ENCODE measurements at places on chromosomes 4 and X.

- DNase-seq: no peak
These were observed 146.5 kb downstream of the AFAP1 start for GRCh38 chr4:7793186-7793585.

- DNase-seq: no peak
These were observed 141.4 kb downstream of the TET2 start for GRCh38 chr4:105288121-105288520.

GRCh38 chr4:3301450-3302172 is 8.8 kb downstream of the RGS12 start:
- DNase-seq: no peak

GRCh38 chr4:43242606-43243005 is 350.1 kb downstream of the GRXCR1 start:
- DNase-seq: no peak

- DNase-seq: no peak
These were observed 375.9 kb upstream of the NDST4 start for GRCh38 chr4:115489279-115489678.

GRCh38 chr4:7381221-7381889 is 53.4 kb downstream of the PSAPL1 start:
- no peak for DNase-seq

DNA sequence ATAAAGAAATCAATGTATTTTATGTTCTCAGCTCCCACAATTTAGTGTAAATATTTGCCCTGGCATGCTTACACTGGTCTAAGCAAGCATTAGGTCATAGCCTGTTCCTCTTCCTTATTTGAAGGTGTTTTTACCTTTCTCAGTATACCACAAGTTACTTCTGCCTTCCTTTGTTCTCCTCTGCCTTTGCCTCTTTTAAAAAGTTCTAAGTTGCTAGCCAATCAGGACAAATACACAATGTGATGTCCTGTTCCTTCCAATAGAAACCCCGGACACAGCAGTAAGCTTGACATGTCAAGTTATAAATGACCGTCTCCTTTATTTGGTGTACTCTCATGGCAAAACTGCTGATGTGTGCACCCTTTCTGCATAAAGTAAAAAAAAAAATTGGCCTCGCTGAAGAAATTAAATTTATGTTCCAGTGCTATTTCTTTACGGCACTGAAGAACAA is 49.4 kb downstream of the UGT2B10 start:
- no peak for DNase-seq

DNA sequence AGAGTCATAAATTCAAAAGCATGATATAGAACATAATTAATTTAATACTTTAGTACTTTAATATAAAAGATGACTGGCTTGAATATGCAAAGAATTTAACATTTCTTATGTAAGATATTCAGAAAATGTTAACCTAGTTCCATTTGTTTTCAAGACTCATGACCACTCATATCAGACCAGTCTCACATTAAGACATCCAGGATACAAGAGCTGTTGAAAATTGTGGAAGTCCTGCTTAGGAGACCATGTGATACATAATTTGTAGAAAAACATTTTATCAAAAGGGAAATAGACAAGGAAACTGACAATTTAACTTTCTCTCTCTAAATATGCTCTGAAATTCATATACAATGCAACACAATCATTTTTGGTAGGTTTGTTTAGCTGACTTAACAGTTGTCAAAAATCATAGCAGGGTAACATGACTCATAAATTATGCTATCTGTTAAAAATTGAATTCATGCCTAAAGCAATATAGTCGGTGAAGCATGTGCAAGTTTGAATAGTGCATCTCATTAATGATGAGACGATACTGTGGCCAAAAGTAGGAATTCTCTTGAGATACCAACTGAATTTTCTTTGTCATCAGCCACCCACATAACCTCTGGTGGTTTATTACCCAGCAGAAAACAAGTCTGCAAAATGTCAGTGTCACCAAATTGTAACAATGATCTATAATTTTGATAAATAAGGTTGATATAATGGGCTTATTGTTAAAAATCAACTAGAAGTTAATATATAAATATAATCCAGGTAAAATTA is 211.4 kb downstream of the GASK1B start:
- DNase-seq: peak; percentile 68

GRCh38 chrX:150880808-150881165 is 17.7 kb downstream of the CD99L2 start:
- DNase-seq: no peak

DNA sequence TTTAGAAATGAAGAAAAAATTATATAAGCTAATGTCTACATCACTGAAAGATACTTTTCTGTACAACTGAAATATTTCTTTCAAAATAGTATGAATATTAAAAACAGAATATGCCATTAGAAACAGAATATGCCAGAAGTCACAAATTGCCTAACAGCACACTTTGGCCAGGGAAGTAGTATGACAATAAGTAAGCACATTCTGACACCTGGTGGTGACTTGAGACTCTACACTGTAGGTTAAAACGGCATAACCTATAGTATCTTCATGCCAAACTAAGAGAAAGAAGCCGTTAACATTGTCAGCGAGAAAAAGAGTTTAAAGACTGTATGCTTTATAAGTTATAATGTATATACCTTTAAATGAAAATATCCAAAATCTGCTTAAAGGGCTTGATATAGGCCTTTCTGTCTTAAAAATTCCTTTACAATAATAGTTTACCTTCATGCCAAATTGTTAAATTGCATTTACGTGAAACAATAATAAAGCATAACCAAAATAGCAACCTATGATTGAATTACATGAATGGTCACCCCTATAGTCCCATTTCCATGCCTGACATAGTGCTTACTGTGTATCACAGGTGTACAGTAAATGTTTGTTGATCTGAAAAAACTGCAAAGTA is 32.8 kb downstream of the FAM13A start:
- peak; percentile 72 for DNase-seq

- DNase-seq: no peak
These were observed 53.8 kb upstream of the NAP1L2 start for GRCh38 chrX:73268463-73268862.

DNA sequence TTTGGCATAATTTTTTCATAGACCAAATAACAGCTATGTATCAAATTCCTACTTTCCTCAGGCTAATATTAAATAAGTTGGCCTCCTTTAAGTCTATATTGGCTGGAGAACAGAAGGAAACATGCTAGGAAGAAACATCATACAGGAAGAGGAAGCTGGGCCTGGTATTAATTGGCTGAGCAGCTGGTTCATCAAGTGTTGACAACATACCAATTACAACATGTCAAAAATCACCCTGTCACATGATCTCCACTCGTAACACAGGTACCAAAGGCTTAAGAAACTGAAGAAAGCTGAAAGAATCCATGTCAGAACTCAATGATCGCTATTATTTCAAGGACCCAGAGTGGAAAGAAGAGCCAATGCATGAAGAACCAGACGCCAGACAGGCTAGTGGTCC is 10.5 kb downstream of the WDFY3 start:
- no peak for DNase-seq

DNA sequence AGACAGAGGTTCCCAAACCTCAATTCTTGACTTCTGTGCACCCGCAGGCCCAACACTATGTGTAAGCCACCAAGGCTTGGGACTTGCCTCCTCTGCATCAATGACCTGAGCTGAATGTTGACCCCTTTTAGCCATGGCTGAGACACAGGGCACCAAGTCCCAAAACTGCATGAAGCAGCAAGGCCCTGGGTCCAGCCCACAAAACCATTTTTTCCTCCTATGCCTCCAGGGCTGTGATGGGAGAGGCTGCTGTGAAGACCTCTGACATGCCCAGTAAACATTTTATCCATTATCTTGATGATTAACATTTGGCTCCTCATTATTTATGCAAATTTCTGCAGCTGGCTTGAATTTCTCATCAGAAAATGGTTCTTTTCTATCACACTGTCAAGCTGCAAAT is 85.4 kb downstream of the ITM2A start:
- no peak for DNase-seq

DNA sequence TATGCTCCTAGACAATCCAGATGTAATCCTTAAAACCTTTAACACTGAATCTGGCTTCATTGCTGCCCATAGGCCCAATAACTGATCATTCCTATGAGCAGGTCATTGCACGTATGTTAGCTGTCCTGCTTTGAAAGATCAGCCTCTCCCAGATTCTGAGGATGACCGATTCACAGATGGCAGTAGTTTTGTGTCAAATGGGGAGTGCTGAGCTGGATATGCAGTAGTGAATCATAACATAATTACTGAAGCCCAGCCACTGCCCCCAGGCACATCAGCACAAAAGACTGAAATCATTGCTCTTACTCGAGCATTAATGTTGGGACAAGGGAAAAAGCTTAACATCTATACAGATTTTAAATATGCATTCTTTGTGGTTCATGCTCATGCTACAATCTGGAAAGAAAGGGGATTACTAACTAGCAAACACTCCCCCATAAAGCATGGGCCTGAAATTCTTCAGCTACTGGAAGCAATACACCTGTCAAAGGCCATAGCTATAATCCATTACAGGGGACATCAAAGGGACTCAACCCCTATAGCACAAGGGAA is 16.4 kb upstream of the ZNF280C start:
- DNase-seq: no peak

DNA sequence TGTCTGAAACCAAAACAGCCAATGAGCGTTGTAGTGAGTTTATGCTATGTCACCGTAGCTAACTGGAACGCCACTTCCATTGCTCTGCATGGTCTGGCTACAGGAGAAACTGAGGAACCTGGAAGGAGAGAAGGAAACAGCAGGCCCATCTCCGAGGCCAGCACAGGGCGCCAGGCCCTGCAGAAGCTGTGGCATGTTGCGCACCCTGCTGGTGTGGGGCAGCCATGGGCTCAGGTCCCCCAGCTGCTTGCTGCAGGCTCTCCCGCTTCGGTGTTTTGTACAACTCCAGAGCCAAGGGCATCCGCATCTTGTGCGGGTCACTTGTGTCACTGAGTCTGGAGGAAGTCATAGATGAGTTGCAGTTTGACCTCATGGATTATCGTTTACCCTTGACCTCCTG is 89.2 kb downstream of the AFAP1 start:
- DNase-seq: no peak

- DNase-seq: no peak
These were observed 2666.5 kb downstream of the ARAP2 start for GRCh38 chr4:33577791-33578190.

GRCh38 chr4:52979821-52980590 is 117.9 kb downstream of the RASL11B start:
- no peak for DNase-seq

- DNase-seq: no peak
These were observed 736.9 kb upstream of the HS3ST1 start for GRCh38 chr4:12165616-12166015.

- DNase-seq: peak; percentile 22
These were observed 790.1 kb downstream of the TECRL start for GRCh38 chr4:63618883-63619718.

DNA sequence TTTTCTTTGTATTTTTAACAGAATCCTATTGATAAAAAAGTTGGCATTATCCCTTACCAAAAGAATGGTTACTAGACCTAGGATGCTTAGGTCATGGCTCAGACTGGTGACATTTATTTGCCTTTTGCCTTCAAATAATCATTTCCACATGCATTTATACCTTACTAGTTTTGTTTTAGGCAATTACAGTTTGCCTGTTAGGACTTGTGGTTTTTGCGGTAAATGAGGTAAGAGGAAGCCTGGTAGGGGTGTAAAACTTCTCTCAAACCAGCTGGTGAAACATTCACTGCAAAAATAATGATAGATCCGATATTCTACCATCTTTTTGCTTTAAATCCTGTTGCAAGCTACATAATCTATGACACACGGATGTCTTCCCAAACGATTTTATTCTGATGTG is 12.1 kb downstream of the LAMP2 start:
- DNase-seq: no peak

- no peak for DNase-seq
These were observed 1.2 kb downstream of the GEMIN8 start for GRCh38 chrX:14028473-14028872.

GRCh38 chr4:140793291-140793690 is 37.1 kb upstream of the TBC1D9 start:
- no peak for DNase-seq

DNA sequence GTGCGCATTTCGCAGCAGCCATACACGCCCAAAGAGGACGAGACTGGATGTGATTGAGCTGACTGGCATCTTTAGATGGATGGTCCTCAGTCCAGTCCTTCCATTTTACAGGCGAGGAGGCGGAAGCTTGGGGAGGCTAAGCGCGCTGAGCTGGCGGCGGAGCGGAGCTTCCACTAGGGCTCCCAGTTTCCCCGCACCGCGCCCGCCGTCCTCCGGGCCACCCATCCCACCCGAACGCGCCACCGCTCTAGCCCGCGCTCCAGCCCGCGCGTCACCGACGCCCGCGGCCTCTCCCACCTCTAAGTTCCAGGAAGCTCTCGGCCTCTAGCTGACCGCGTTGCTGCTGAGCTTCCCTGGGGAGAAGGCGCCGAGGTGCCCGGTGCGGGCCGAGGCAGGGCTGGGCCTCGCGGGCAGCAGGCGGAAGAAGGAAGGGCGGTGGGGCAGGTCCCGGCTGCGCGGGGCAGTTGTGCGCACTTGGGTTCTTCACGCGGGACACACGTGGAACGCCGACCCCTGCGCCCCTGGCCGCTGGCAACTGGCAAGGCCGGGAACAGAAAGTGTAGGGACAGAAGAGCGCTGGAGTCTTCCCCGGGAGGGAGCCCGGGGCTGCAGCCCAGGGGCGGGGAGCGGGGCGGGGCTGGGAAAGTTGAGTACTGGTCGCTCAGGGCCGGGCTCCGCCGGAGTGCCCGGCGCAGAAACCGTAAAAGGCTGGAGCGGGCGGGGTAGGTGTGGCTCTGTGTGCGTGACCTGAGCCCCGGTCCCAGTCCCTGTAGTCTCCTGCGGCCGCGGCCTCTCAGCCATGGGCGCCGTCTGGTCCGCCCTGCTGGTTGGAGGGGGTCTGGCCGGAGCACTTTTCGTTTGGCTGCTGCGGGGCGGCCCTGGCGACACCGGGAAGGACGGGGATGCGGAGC is at the start of gene STBD1:
TSS of gene STBD1 (plus strand) at position 763 of the 911 bp plus-strand sequence. CDS start at position 800, 37 bp downstream.
- no peak for DNase-seq

DNA sequence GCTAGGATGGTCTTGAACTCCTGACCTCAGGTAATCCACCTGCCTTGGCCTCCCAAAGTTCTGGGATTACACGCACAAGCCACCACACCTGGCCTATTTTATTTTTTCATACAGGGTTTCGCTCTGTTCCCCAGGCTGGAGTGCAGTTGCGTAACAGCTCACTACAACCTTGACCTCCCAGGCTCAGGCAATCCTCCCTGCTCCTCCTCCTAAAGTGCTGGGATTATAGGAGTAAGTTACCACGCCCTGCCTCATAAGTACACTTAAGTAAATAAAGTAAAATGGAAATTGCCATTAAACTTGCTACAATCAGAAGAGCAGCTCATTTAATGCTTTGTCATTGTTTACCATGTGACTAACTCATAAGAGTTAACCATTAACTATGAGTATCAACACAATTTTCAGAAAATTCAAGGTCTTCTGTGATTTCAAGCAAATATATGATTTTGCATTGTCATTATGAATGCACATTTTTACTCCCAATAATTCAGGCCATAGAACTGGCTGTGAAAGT is 12.3 kb downstream of the UGDH start:
- no peak for DNase-seq

GRCh38 chrX:47815901-47816845 is 20.5 kb upstream of the ZNF81 start:
- no peak for DNase-seq

GRCh38 chr4:189800545-189801088 is 140.1 kb upstream of the FRG1 start:
- DNase-seq: no peak

GRCh38 chr4:128600410-128600809 is 209.1 kb upstream of the JADE1 start:
- no peak for DNase-seq

GRCh38 chr4:69822198-69822597 is 37.7 kb downstream of the SULT1E1 start:
- no peak for DNase-seq

- no peak for DNase-seq
These were observed 41.7 kb downstream of the KDM6A start for GRCh38 chrX:44914532-44915198.
